Right renal pelvis (tissue), 4 donors: ENCODE measurements at places on chromosomes 7 and 10. TPM values are rescaled to one million over a fixed set of nuclear protein-coding genes. Genes with fewer than 3 reads are reported as not detected.

Gene THAP5
- polyA plus RNA-seq = 48.7 TPM

Gene GRM3
- 0.22 TPM for polyA plus RNA-seq

Gene PDGFA
- polyA plus RNA-seq = 43.2 TPM

Gene UPK3BL2
- 10.9 TPM for polyA plus RNA-seq

Gene PRPS1L1
- not detected for polyA plus RNA-seq

Gene LBX1
- polyA plus RNA-seq = not detected

Gene CHST3
- polyA plus RNA-seq = 19.1 TPM

Gene WEE2
- polyA plus RNA-seq = 0.43 TPM

Gene STYXL1
- polyA plus RNA-seq = 58.3 TPM

Gene ANLN
- 28.1 TPM for polyA plus RNA-seq

- no peak for DNase-seq
These were observed 38.6 kb upstream of the SH2D4B start for GRCh38 chr10:80498833-80499741.

DNA sequence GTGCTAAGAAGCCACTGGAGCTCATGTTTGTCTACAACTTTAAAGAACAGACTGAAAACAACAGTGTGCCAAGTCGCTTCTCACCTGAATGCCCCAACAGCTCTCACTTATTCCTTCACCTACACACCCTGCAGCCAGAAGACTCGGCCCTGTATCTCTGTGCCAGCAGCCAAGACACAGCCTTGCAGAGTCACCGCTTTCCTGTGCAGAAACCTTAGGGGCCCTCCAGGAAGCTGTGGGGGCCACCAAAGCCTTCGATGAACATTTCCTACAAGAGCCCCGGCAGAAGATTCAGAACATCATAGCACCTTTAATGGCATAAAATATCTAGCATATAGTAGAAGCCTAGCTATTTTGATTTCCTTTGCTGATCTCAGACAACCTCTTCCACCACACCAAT, 88.0 kb upstream of the PRSS58 start:
- no peak for DNase-seq

DNA sequence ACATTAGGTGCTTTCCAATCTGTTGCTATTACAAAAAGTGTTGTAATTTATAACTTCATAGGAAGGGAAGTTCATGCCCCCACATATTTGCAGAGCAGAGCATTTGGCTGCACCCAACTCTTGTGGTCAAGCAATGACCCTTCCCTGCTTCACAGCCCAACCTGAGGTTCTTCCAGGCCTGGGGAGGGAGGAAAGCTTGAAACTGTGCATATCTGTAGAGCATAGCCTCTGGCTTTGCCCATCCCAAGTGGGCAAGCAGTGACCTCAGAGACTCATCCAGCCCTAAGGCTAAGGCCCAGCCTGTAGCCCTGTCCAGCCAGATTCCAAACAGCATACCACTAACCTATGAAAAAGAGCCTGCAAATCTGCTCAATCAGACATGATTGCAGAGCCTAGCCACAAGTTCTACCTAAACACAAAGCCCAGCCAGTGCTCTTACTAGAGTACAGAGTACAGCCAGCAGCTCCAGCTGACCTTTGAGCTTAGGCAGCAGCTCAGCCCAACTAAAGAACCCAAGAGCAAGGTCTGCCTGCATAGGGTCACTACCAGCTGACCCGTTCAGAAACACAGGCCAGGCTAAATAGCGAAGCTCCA, 14.4 kb upstream of the GSTK1 start:
- DNase-seq = no peak

DNA sequence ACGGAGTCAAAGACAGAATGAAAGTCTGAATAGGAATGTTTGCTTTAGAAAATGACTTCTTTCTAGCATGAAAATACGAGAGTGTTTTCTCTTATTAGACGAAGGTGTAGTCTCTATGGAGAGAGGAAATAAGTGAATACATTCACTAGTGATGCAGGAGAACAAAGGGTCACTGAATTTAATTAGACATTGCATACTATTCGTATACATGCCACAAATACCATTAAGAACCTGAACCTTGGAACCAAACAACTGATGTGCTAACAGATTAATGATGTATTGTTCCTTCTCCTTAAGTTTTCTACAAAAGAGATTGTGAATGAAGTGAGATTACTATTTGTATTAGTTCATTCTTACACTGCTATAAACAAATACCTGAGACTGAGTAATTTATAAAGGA, 10.3 kb downstream of the THAP5 start:
- DNase-seq = no peak

DNA sequence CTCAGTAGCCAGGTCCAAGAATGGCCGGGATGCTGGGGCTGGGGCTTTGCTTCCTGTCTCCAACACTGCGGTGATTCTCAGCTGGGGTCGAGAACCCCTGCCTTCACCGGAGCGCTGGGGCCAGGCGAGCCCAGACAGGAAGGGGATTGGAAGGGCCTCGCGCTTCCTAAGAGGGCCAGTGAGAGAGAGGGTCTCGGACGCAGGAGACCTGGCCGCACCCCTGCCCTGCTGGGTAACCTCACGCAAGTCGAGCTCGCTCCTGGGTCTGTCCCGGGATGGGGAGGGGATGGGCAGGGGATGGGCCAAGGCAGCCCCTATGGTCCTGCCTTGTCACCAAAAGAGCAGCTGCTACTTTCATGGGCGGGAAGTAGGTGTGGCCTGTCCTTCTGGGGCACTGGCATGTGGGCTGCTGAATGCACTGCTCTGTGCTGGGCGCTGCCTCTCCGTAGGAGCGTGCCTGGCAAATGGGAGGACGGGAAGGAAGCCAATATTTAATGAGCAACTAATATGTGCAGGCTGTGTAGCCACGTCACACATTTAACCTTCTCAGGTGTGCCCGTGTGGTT, 20.0 kb downstream of the KCNK18 start:
- DNase-seq = no peak
